Smooth muscle cell of bladder (primary cell): ENCODE measurements at places on chromosomes 13 and 19. TPM values are rescaled to one million over a fixed set of nuclear protein-coding genes. Genes with fewer than 3 reads are reported as not detected.

PTGER1 gene
- 4.8 and 25.6 TPM in 2 replicates for total RNA-seq

MEX3D gene
- 25.0 and 35.4 TPM in 2 replicates for total RNA-seq

BRCA2 gene
- total RNA-seq: 1.0 and 1.7 TPM in 2 replicates

CYP4F8 gene
- 0.14 TPM in 1 of 2 replicates, not detected in the other for total RNA-seq

ZNF563 gene
- total RNA-seq: 3.7 and 5.2 TPM in 2 replicates

DNAJC15 gene
- 16.1 and 17.1 TPM in 2 replicates for total RNA-seq
